ENCODE measurements at places on chromosomes 7 and 10.

DNA sequence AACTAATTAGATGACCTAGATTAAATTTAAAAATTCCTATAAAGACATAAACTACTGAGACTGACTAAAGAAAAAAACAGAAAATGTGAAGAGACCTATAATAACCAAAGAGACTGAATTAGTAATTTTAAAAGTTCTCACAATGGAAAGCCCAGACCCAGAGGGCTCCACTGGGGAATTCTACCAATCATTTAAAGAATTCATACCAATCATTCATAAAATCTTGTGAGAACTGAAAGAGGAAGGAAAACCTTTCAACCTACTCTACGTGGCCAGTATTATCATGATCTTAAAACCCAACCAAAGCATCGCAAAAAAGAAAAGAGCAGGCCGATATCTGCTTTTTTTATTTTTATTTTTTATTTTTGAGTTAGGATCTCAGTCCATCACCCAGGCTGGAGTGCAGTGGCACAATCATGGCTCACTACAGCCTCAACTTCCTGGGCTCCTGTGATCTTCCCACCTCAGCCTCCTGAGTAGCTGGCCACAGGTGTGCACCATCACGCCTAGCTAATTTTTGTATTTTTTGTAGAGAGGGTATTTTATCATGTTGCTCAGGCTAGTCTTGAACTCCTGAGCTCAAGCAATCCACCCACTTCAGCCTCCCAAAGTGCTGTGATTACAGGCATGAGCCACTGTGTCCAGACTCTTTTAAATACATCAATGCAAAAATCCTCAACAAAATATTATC, 48.6 kb downstream of the DGKI start:
- DNase-seq: no peak

DNA sequence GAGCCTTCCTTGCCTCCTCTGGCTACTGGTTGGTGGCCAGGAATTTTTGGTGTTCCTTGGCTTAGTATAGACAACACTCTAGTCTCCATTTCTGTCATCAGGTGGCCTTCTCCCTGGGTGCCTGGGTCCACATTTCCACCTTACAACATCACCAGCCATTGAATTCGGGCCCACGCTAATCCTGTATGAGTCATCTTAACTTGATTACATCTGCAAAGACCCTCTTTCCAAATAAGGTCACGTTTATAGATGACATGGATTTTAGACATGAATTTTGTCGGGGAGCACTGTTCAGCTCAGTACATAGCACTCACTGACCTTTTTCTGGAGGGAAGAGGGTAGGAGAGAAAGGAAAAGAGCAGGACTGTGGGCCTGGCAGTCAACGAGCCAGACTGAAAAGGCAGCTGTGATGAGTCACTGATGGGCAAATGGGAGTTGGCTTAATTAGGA, 39.4 kb downstream of the MMRN2 start:
- DNase-seq: no peak

GRCh38 chr7:101941481-101942383, 124.3 kb downstream of the CUX1 start:
- DNase-seq: no peak

DNA sequence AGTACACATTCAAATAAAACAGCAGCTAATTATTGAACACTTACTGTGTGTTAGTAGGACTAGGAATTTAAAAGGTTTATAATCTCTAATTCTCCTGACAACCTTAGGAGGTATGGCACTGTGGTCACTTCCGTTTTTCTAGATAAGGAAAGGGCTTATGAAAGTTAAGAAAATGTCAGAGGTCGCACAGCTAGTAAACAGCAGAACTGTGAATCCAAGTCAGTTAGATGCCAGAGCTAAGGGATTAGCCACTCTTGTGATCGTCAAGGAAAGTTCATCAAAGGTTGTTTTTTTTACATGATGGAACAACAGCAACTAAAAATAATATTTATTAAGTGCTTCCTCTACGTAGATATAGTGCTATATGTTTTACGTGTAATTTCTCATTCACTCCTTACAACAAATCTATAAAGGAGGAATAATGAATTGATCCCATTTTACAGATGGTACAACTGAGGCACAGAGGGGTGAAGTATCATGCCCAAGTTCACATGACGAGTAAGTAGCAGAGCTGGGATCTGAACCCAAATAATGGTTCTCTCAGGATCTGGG, 84.9 kb downstream of the NAMPT start:
- no peak for DNase-seq

- DNase-seq: no peak
Measured at GRCh38 chr7:50607524-50608125, 42.4 kb upstream of the DDC start.

DNA sequence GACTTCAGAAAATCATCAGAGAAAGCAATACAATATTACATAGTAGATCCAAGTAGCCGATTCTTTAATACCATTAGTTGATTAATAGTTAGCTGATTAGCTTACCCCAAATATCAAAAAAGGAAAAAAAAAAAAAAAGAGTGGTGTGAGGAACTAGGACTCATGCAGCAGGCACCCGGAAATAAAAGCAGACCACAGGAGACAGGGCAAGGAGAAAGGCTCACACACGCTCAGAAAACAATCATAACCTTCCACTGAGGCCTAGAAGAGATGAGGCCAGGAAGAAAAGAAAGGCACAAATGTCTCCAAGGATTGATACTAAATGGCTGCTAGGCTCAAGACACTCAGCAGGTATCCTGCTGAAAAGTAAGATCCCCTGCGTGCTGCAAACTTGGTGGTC, 25.9 kb downstream of the TRDMT1 start:
- DNase-seq: no peak

- no peak for DNase-seq
Measured at GRCh38 chr10:50387732-50388073, 136.4 kb upstream of the ASAH2 start.

- DNase-seq: no peak
Measured at GRCh38 chr7:45061806-45062425, 26.9 kb downstream of the NACAD start.

DNA sequence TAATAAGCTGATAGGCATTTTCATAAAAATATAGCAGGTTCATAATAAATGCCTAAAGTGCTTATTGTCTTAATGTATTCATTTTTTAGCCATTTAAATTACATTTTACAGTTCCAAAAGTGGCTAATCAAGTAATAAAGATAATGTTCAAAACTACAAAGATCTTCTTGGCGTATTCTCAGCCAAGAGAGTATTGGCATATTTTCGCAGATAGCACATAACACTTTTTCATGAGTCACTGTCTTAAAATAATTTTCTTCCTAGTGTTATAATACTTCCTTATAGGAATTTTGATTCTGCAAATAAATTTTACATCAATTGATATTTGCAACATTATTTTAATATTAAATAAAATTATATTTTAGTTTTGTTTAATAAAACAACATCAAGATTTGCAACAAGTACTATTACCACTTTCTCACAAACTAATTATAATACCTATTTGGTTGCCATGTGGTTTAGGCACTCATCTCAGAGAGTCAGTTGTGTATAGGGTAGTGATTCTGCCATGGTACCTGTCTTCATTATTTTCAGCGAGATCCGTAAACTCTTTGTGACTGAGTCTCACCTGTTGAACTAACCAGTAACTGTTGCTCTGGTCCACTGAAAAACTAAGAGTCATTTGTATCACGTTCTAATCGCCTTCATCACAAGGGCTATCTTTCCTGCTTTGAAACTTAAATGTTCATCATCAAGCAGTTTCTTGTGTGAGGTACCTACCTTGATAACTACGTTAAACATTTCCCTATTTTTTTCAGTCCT, 152.5 kb upstream of the AKR1E2 start:
- no peak for DNase-seq

GRCh38 chr7:40015790-40016296, 65.8 kb downstream of the CDK13 start:
- DNase-seq: no peak

DNA sequence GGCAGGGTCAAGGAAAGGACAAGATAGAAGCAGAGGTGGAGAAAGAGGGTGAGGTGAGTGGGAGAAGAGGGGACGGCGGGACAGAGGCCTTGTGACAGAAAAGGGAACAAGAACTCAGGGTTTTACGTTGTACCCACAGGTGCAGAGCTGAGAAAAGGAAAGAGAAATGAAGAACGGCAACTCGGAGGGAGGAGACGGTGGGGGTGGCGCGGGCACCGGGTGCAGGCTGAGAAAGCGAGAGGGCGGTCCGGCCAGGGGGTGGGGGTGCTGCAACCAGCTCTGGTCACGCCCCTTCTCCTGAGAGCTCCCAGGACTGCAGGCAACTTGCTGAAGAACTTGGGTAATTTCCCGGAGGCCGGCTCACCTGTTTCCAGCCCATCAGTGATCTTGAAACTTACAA, 65.3 kb downstream of the CARD11 start:
- DNase-seq: peak; percentile 28

- DNase-seq: no peak
Measured at GRCh38 chr10:77006836-77007511, 630.6 kb downstream of the KCNMA1 start.

- no peak for DNase-seq
Measured at GRCh38 chr10:52573347-52573746, 199.2 kb downstream of the MBL2 start.

GRCh38 chr10:97154162-97154561, 31.6 kb downstream of the SLIT1 start:
- DNase-seq: no peak

GRCh38 chr10:110923856-110924493, 4.6 kb downstream of the SHOC2 start:
- no peak for DNase-seq

- no peak for DNase-seq
Measured at GRCh38 chr10:31296754-31297153, 22.3 kb upstream of the ZEB1 start.

- no peak for DNase-seq
Measured at GRCh38 chr7:124073310-124073645, 40.4 kb upstream of the TMEM229A start.

DNA sequence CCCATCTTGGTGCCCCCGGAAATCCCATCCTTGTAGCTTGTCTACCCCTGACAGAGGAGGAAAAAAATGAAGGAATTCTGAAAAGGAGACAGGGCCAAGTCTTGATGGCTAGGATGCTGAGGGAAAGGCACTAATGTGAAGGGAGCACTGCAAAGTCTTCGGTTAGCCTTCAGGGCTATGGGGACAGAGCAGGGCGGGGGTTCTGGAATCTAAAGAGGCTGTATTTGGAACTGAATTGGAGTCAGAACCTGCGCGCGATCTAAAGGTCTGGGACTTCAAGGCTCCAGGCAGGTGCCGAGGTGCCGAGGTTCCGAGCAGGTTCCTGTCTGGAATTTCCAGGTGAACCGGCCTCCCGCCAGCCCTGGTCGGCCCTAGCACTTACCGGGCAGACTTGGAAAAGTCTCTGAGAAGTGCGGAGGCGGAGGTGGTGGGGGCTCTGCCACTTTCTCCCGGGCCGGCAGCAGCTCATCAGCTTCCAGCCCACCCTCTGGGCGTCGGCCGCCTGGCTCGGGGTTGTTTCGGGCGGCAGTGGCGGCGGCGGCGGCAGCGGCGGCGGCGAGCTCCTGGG, 781 bp downstream of the GBX1 start:
- no peak for DNase-seq

DNA sequence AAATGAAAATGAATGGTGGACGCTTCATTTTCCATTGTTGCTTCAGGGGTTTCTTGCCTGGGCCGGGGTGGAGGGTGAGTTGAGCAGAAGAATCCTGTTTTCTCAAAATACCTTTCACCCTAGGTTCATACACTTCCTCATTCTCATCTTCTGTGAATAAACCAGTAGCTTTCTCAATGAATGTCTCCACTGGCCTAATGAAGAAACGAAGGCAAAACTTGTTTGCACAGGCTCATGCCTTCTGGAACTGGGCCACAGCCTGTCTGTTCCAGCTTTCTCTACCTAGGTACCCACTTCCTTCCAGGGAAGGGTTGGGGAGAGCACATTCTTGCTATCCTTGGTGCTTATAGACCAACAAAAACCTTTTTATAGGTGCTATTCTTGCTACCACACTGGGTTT, 21.3 kb downstream of the STMP1 start:
- DNase-seq: no peak

- DNase-seq: no peak
Measured at GRCh38 chr10:50536617-50537240, 87.0 kb downstream of the SGMS1 start.

DNA sequence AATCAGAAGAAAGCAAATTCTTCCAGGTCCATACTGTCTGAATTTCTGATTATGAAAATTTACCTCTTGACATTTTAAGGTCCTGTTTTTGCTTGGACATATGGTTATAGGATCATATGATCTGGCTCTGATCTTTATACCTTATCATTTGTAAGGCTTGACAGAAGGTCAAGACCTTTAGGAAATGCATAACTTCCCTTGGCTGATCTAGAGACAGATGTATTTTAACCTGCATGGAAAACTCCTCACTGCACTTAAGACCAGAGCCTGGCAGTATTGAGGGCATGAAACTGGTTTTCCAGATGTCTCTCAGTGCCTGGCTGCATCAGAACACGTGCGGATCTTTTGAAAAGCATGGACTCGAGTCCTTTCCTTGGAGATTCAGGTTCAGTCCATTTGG, 55.9 kb downstream of the TRRAP start:
- no peak for DNase-seq

DNA sequence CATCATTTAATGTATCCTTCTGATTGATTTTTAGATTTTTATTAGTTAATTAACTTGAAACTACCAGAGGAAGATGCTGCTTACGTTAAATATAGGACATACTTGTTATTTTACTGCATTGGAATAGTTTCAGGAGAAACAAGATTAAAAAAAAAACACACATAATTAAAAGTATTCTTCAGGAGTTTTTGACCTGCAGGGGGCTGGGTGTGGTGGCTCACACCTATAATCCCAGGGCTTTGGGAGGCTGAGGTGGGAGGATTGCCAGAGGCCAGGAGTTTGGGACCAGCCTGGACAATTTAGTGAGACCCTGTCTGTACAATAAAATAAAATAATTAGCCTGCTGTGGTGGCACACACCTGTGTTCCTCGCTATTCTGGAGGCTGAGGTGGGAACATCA, 10.7 kb downstream of the CBLL1 start:
- no peak for DNase-seq

GRCh38 chr10:74021248-74022055, 23.5 kb downstream of the VCL start:
- no peak for DNase-seq
